Dorsolateral prefrontal cortex (tissue), 122 donors: ENCODE measurements at places on chromosomes 5 and 9.

GRCh38 chr5:65142511-65143011 lies 339.2 kb downstream of the ADAMTS6 start:
- DNase-seq, result no peak

DNA sequence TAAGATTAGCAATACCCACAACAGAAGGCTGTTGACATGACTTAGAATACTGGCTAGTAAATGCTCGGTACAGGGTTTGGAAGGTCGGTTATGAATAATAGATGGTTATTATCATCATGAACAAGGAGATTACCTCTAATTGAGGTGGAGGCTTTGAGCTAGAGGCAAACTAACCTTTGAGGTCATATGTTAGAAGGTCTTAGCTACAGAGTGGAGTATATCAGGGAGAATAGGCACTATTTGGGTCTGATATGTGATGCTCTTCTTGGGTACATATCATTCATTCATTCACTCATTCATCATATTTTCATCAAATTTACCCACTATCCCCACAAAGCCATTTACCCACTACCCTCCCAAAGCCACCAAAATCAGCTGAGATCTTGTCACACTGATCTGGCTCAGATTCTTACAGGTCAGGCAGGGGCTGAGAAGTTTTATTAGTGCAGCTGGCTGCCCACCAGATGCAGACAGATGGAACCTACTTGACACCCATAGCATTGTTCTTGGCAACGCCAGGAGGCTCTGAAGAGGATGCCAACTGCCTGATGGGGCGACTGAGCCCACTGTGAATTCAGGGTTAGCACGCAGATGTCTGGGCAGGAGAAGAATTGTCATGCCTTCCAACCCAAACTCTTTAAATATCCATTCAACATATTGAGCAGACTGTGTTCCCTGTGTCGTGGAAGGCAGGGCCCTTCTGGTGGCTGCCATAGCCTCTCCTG lies 90.2 kb upstream of the SH3PXD2B start:
- no peak for DNase-seq

DNA sequence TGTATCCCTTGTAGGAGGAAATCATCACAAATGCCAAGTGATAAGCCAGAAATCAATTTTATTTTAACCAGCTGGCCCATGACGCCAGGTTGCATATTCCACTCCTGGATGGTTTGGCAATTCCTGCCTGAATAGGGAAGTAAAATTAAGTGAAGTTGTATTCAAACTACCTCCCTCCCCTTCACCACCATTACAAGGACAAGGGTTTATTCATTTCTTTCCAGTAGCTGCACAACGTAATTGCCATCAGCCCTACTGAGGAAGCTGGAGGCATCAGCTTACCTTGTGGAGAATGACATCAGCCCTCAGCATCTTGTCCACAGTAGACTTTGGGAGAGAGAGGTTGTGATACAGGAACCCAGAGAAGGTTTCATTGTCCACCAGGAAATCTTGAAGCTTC lies 66.6 kb downstream of the ABCA1 start:
- no peak for DNase-seq

GRCh38 chr9:38228331-38229103 lies 159.5 kb upstream of the SHB start:
- no peak for DNase-seq

- no peak for DNase-seq
These were observed 76.1 kb downstream of the SLC44A1 start for GRCh38 chr9:105320568-105320967.

DNA sequence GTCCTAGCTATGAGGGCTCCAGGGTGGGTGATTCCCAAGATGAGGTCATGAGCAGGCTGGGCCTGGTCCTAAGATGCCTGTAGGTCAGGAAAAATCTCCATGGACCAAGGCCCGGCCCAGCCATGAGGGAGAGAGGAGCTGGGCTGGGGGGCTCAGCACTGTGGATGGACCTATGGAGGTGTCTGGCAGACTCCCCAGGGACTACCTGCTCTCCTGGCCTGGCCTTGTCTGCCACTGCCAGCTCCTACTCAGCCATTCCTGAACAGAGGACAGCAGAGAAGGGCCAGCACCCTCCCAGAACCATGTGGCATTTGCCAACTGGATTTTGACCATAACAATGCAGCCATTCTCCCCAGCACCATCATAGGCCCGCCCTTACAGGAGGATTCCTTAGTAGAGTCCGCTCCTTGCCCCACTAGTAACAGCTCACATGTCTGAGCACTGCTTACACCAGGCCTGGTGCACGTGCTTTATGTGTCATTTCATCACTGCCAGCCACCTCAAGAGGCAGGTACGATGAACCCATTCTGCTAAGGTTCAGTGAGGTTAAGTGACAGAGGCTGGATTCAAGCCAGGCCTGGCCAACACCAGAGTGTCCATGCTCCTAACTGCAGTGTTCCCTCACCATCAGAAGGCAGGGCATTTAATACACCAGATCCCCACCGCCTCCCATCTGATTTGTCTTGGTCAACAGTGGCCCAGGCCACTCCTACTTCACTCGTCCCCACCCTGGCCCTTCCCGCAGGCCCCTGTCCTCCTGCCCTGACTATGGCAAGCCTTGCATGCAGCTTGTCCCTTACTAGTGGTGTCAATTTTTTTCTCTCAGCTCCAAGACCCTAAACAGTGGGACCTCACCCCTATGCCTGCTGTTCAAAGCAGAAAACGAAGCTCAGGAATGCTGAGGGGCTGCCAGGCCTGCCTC lies 669 bp downstream of the IL13 start:
- no peak for DNase-seq

GRCh38 chr9:116027511-116027910 lies 126.1 kb upstream of the PAPPA start:
- DNase-seq, result no peak

GRCh38 chr5:535846-536698 lies 11.8 kb upstream of the SLC9A3 start:
- DNase-seq, result no peak

DNA sequence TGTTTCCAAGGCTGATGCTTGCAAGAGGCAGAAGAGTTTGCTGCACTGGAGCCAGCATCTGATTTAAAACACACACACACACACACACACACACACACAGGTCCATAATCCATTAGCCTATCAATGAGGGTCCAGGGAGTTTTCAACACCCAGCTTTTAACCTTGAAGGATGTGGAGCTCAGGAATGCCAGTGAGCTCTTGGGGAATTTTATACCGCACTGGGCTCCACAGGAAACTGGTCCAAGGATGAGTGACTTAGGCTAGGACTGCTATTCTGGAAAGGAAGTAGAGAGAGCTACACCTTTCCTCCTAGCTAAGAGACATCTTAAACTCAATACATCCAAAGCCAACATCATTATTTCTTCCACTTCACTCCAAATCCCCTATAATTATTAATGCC lies 942 bp upstream of the NRG2 start:
- no peak for DNase-seq

DNA sequence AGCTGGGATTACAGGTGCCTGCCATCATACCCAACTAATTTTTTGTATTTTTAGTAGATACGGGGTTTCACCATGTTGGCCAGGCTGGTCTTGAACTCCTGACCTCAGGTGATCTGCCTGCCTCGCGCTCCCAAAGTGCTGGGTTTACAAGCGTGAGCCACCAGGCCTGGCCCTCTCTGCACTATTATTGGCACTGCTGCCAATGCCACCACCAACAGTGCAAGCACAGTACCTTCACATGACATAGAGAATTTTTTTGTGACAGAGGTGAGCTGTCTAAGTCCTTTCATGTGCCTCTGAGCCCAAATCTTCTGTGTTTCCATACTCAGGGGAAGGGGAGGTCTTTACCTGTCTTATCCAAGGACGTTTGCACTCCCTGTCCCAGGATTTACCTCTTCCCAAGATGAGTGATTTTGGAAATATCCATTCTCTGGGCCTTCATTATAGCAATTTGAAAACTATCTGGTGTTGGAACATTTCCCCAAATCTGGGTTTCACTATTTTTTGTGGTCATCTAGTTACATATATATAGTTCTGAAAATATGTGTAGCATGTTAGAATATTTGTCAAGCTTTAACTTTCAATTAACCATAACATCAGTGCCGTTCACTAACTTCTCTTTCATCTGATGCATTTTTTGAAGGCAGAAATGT lies 5.4 kb upstream of the CD180 start:
- no peak for DNase-seq

DNA sequence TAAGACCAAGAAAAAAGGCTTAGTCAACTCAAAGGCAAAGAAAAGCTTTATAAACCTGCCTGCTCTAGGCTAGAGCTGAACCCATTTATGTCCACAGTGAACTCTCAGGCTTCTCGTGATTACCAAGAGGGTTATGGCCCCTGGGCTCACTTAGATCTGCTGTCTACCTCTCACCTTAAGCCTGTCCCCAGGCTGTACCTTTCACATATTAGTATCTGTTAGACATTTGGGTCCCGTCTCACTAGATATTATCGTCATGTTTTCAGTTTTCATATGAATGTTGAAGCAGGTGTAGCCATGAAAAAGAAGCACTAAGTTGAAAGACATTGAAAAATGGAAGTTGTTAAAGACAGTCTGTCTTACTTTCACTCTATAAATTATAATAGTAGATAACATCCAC lies 75.2 kb upstream of the COX7C start:
- DNase-seq, result no peak

DNA sequence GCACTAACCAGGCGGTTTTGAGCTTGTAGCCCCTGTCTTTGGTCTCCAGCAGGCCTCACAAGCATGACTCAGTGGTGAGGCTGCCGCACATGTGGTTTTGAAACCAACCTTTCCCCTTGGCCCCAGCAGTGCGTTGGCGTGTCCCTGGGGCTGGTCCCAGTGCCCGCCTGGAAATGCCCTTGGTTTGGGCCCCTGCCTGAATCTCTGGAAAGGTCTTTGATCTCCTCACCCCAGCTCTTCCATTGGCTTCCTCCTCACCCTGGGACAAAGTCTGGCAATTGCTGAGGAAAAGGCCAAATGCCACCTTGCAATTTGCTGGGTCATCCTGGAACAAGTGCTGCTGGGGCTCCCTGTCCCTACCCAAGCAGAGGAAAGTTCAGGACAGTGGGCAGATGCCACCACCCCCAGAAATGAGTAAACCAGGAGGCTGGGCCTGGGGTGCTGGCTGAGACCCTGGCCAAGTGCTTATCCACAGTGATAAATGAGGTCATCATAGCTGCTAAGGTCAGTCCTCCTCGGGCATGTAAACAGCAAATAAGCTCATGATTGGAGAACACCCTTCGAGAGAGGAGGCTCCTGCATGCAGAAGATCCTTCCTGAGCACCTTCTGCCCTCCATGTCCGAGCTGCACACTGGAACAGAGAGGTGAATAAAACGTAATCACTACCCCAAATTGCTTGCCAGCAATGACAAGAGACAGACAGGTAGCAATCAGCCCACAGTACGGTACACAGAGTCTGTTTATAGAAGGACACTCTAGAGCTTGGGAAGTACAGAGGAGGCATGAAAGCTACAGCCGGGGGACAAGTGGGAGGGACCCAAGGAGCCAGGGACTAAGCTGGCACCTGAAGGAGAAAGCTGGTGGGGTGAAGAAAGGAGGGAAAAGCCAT lies 98.9 kb upstream of the CPEB4 start:
- DNase-seq, result no peak

DNA sequence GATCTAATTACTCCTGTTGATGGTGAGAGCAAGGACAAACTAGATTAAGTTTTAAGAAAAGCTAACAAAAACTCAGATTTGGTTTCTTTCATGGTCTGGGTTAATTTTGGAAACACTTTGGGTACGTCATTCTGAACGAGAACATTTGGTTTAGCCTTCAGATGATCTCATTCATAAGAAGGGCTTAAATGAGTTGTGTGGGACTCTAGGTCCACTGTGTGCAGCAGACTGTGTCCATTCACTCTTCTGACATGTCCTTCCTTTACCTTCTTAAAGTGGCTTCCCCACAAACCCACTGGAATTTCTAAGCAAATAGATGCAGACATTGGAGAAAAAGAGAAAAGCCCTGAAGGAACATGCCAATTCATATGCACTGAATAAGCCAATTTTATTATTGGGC lies 96.8 kb downstream of the FBXO4 start:
- no peak for DNase-seq

GRCh38 chr9:38126730-38127129 lies 57.7 kb upstream of the SHB start:
- no peak for DNase-seq
